ENCODE measurements at places on chromosomes 3 and 15.
A peak's percentile ranks its signal among the peaks of the same experiment; 100 is the strongest.

GRCh38 chr15:77017091-77017660, 22.2 kb downstream of the PSTPIP1 start:
- DNase-seq: no peak

DNA sequence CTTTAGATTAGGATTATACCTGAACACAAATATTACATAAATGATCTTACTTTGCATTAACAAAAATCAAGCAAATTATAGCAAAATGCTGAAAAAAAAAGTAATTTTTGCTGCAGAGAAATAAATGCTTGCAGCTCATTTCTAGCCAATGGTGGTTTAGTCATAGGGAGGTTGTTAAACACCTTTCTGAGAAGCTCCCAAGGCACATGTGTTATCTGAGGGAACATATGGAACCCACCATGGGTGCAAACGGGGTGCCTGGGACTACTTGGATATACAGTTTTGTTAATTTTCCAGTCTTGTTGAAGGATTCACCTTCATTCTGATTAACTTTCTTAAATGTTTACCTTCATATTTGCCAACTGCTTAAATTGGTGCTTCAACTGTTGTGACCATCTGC, 8.9 kb upstream of the RAMAC start:
- no peak for DNase-seq

- DNase-seq: no peak
Measured at GRCh38 chr15:34126522-34126921, 24.6 kb downstream of the PGBD4 start.

DNA sequence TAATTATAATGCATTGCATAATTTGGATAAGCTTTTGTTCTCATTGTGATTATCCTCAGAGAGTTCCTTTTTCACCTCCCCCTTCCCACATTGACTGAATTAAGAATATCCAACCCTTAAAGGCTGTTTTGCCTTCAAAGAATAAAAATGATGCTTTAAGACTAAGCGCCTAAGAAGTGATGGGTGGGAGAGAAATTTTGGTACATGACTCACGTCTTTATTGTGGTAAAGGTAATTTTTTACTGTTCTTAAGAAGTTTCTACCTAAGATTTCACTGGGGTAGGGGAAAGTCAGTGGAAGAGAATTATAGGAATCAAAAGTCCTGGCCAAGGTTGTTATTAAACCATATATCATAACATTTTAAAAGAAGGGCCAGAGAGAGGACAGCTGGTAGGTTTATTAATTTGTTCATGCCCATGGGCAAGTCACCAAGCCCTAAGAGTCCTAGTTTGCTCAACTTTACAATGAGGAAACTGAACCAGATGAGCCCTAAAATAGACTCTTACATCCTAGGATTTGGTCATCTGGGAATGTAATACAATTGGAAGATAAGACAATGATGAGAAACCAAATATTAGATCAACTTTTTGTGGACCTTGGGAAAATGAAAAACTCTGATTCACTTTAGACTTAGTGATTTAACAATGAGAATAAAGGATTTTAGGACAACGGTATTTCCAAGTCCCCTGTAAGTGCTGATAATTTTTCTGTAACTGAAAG, 101.1 kb upstream of the RASGRP1 start:
- no peak for DNase-seq

GRCh38 chr3:171094411-171094810, 67.9 kb upstream of the SLC2A2 start:
- no peak for DNase-seq

GRCh38 chr3:34065901-34066300, 267.5 kb downstream of the PDCD6IP start:
- no peak for DNase-seq

DNA sequence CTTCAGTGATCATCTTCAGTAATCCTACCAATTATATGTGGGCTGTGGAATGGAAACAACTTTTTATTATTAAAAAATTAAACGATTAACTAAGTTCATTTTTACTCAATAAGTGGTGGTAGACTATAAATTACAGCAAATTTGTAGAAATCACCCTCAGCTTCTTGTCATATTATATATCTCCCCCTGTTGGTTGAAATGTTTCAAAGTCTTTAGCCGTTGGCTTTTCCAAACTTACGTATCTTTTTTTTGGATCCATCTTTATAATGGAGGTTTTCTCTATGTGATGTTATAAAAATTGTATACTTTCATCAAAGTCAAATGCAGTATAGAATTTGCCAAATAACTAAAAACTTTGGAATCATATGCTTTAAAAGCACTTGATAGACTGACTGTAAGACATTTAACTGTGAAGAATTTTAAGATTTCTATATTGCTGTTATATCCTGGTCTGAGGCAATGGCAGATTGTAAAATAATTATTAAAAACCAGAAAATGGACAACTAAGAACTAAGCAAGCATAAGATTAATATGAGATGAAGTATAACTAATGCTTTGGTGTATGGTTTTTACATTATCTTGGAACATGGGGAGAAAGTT, 44.7 kb downstream of the ATP11B start:
- DNase-seq: no peak

DNA sequence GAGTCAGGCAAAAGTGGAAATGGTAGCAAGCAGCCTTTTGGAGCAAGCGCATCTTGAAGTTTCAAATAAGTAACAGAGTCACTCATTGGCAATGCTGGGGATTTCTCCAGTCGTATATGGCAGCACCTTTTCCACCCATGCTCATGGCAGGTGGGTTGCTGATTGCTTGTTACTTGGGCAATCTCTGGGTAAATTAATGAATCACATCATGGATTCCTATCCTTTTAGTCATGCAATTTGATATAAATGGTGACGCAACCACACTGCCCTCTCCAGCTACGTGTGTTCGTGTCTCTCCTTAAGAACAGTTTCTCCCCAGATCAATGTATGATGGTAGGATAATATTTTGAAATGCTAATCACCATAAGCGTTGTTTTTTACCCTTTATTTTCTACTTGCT, 339.9 kb upstream of the KCNH8 start:
- no peak for DNase-seq

DNA sequence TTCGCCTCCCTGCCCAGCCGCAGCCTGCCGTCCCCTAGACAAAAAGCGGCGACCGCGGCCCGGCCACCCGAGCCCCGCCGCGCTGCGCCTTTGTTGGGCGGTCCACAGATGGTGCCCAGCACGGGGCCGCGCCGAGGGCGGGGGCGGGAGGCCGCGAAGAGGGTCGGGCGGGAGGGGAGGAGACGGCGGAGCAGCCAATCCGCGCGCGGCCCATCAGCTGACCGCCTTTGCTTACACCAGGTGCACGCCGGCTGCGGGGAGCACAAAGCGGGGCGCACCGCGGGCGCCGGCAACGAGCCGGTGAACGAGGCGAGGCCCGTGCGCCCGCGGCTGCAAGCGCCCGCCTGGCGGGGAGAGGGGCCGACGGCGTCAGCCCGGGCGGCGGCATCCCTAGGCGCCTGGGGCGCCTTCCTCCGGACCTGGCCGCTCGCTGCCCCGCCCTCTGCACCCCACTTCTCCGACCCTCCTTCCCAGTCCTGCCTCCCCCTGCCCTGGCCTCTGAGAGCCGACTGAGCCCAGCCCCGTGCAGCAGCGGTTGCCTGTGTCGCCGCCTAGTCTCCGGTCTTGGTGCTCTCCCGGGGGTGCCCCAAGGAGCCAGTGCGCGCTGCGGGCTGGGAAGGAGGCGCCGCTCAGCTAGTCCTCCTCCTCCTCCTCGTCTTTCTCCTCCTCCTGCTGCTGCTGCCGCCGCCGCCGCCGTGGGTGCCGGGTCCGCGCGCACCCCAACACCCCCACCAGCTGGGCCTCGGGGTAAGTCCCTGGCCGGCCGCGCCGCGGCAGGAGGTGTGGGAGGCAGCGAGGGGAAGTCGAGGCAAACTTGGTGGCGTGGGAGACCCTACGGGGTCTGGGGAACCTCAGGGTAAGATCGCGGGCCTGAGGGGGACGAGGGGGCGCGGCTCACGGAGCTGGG, at the start of gene LRRN1:
Gene LRRN1 (plus strand): TSS at position 259 of the 907 bp plus-strand sequence. CDS start 45,211 bp downstream, outside the sequence.
- DNase-seq: no peak

DNA sequence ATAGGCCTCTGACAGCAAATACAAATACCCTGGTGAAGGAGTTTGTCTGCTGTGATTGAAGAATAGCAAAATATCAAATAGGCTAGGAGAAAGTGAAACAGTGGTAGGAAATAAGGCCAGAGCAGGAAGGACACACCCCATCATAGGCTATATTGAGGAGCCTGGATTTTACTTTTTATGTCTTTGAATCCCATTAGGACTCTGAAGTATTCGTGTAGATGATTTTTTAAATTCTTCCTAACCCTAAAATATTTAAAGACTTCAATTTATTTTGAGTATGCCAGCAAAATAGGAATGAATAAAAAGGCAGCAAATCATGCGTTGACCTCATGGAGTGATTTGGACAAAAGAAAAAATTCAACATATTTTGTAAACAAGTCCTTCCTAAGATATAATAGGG, 562.8 kb downstream of the NAALADL2 start:
- DNase-seq: no peak

GRCh38 chr15:80404761-80405553, 775 bp downstream of the ARNT2 start:
- DNase-seq: no peak

DNA sequence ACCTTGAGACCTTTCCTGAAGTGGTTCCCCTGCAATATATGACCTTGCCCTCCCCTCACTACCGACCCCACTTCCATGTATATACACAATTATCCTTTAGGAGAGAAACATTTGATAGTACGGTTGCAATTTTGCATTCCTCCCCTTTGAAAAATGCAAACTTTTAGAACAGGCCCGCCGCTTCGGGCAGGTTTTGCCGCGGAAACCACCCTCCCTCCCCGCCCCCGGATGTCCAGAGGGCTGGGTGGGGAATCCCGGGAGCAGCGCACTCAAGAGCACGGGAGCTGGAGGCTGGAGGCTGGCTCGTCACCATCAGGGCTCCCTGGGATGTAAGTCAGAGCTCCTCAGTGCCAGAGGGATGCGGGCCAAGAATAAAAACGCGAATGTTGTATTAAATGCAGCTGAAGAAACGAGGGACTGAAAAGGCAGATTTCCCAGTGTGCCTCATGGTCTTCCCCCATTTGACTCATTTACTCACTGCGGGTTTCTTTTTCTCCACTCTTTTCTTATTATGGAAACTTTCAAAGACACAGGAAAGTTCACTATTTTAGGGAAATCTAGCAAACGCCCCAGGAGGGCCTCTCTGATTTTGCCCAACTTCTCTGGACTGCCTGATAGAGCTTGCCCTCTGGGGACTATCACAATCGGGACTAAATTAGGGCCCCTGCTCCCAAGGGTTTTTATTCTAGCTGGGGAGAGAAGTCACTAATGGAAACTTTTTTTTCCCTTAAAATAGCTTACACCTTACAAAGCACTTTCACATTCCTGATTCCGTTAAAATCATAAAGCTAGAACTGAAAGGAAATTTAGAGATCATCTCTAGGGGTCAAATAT, 2.9 kb upstream of the USP3 start:
- peak; percentile 50 for DNase-seq

DNA sequence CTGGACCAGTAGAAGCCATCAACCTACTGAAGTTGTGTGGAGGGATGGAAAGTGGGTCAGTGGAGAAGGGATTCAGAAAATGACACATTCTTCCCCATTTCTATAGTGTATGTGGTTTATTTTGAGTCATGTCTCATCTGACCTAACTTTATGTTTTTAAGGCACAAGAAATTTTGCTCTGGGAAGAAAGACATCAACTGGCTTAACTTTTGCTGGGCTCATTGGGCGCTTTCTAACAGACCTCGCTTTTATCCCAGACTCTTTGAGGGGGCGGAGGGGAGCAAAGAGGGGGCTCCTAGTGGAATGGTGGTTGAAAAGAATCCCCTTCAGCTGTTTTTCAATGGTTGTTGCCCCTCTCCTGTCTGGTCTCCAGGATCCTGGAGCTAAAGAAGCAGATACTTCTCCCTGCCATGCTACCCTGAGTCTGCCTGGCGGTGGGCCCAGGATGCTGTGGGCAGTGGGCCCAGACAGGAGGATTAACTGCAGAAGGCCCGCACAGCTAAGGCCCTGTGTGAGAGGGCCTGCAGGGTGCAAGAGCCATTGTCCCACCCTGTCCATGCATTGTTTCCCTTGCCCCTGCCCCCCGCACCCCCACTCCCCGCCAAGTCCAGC, 14.5 kb downstream of the CSRNP1 start:
- DNase-seq: no peak

GRCh38 chr3:119913021-119913420, 131.1 kb downstream of the NR1I2 start:
- DNase-seq: no peak

DNA sequence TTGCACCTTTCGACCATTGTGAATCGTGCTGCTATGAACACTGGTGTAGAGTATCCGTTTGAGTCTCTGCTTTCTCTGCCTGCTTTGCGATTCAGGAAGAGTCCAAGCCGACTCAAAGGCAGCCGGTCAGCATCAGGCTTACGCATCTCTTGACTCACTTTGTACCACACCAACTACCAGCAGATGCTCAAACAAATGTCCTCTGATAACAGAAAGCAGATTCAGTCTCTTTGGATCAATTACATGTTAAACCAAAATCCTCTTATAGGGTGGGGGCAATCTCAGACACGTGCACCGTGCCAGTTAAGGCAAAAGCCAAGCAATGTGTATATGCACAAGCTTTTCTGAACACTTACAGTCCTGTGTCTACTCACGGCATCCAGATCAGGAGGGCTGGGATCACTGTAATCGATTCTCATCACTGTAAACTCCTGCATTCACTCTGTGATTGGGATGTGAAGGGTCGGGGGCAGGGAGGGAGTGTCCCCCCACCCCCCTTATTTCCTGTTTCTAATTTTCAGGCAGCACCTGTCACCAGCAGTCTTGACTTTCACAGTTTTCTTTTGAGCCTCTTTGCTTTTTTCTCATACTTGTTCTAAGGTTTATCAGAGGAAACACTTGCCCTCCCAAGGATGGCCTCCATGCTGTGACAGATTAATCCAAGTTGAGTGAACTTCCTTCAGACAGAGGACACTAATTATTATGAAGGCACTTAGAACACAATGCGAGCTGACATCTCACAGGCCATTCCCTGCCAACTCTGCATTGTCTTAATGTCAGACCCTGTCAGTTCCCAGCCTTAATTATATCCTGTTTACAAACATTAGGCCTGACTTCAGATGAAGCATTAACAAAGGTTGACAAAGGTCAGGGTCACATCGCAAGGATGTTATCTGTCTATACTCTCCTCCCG, 153.5 kb downstream of the MECOM start:
- DNase-seq: no peak

DNA sequence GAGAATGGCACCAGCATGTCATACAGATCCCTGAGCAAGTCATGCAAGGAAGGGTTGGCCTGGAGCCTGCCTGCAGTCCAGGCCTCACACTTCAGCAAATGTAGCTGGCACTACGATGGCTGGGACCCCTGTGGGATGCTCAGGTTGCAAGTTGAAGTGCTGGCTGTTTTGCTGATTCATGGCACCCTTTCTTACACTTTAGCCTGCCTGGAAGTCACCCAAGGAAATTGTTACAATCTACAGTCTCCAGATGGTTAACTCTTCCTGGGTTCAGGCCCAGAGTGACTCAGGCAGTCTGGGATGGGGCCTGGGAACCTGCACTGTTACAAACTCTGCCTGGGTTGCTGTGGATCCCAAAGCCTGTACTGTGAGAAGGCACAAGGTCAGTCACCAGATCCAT, 91.0 kb upstream of the SLC6A11 start:
- no peak for DNase-seq

GRCh38 chr15:59867086-59867855, 136.8 kb upstream of the FOXB1 start:
- DNase-seq: no peak

- no peak for DNase-seq
Measured at GRCh38 chr3:175149675-175150074, 290.5 kb downstream of the NAALADL2 start.
